ENCODE measurements at places on chromosomes 5 and 9.
A peak's percentile ranks its signal among the peaks of the same experiment; 100 is the strongest.

- DNase-seq = no peak
Observed at GRCh38 chr5:80985600-80986228, 25.6 kb downstream of the RASGRF2 start.

DNA sequence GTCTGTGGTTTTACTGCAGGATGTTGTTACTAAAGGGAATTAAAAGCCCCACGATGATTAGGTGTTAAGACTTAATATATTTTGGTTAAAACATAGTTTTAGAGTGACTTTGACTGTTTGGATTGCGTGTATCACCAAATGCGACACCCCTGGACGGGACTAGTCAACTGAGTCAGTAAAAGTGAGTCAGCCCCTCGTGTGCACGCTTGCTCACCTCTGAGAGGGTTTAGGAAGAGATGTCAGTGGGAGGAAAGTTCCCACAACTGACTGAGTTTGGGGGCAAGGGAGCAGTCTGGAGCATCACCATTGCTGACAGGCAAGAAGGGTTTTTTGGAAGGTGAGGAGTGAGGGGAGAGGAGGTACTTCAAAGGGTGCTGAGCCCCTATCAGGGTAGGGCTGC lies 14.4 kb upstream of the DMRT3 start:
- no peak for DNase-seq

DNA sequence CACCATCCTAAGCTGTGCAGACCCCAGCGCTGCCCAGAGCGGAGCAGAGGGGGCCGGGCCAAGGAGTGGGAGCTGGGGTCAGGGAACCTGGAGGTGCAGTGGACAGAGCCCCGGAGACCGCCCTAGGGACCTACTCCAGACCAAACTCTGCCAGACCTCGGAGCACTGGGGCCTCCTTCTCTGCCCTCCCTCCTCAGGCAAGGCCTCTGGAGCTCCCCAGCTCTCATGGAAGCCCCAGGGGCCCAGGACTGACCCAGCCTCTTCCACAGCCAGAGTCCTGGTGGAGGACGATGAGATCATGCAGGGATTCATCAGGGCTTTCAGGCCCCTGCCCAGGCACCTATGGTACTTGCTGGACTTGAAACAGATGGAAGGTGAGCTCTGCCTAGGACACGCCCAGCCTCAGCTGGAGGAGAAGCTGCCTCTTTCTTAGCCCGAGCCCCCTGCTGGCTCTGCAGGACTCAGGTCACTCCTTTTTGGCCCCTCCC lies 3.6 kb downstream of the PAEP start:
- DNase-seq = no peak

- peak; percentile 48 for DNase-seq
Observed at GRCh38 chr9:130235558-130236435, 29.8 kb upstream of the HMCN2 start.

DNA sequence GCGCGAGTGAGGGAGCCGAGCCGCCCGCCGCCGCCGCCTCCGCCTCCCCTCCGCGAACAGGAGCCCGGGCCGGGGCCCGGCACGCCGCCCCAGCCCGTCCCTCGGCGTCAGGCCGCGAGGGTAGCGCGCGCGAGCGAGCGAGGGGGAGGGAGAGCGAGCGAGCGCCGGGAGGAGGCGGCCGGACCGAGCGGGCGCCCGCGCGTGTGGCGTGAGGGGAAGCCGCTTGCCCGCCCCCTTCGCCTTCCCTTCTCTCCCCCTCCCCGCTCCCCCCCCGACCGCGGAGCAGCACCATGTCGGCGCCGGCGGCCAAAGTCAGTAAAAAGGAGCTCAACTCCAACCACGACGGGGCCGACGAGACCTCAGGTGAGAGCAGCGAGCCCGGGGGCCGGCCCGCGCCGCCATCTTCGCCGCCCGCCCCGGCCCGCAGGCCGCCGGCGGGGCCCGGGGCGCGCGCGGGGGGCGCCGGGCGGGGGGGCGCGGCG lies 312 bp downstream of the SET start:
- DNase-seq = no peak

GRCh38 chr9:134433101-134433500 lies 106.8 kb downstream of the RXRA start:
- DNase-seq = no peak

DNA sequence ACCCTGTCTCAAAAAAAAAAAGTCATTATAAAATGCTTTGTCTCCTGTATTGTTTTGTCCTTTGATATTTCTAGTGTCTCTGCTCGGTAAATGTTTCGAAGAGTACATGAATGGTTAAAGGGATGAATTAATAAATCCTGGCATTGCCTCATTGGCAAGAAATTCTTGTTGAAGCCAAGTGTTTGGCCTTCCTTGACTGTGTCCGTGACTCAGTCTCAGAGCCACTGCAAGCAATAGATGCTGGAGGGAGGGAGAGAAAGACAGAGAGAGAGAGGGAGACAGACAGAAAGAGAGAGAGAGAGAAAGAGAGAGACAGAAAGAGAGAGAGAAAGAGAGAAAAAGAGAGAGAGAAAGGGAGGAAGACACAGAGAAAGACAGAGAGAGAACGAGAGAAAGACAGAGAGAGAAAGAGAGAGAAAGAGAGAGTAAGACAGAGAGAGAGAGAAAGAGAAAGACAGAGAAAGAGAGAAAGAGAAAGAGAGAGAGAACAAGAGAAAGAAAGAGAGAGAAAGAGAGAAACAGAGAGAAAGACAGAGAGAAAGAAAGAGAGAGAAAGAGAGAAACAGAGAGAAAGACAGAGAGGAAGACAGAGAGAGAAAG lies 72.5 kb upstream of the RXRA start:
- DNase-seq = no peak

DNA sequence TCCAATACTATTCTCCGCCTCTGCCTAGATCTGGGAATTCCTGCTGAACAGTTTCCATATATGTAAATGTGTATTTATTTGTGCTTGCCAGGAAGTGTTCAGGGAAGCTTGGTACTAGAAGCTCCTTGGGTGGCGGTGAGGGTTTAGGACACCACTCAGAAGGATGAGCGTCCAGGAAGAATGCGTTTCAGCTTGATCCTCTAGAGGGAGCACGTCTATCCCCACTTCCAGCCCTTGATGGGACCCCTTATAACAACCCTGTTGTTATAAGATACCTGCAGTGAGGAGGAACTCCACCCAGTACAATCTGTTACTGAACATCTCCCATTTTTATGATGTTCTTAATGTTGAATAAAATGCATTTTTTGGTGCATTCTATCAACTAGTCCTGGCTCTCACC lies 88.9 kb downstream of the CYFIP2 start:
- no peak for DNase-seq
